HS-5 (cell line): ENCODE measurements at places on chromosomes 13 and 19.

GRCh38 chr13:98343461-98343860, 166.4 kb upstream of the RNF113B start:
- DNase-seq, result no peak

- no peak for DNase-seq
These were observed 34.4 kb downstream of the PIP5K1C start for GRCh38 chr19:3665681-3666544.

DNA sequence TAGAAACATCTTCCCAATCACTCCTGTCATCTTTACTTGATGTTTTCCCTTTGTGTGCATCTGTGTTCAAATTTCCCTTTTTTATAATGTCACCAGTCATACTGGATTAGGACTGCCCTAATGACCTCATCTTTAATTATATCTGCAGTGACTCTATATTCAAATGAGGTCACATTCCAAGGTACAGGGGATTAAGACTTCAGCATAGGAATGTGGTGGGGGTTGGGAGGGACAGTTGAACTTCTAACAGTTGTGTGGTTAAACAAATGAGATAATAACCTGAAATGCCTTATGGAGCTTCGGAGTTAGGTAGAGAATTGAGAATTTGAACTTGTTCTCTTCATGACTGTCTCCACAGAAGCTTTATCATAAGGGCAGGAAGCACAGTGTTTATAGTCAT, 23.0 kb downstream of the PAN3 start:
- DNase-seq, result no peak

GRCh38 chr19:30649934-30650614, 277.9 kb downstream of the ZNF536 start:
- DNase-seq, result peak; percentile 16

DNA sequence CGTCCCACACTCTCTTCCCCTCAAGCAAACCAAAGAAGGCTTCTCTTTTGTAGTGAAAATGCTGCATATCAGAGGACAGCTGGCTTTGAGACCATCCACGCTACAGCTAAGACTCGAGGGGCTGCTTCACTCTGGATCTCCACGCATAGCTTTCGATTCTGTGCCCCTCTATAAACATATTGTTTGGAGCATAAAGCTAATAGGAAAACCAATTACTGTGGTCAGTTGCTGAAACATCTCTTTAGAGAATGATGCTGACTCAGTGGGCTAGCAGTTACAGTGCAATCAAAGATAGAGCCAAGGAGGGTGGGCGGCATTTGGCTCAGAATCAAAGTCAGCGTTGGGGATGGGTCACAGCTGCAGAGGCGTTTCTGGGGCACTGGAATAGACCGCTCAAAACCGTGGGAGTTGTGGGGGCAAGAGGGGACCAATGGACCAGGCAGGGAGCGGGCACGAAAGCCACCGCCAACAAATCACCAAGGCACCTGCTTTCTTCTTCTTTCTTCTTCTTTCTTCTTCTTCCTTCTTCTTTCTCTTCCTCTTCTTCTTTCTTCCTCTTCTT, 76.7 kb downstream of the RASL11A start:
- no peak for DNase-seq

- peak; percentile 40 for DNase-seq
These were observed 10.7 kb downstream of the ELF1 start for GRCh38 chr13:41008349-41008980.

- DNase-seq, result no peak
These were observed 97.9 kb downstream of the HSPH1 start for GRCh38 chr13:31063772-31064171.

- no peak for DNase-seq
These were observed 655.5 kb downstream of the PCDH9 start for GRCh38 chr13:66574606-66575005.

DNA sequence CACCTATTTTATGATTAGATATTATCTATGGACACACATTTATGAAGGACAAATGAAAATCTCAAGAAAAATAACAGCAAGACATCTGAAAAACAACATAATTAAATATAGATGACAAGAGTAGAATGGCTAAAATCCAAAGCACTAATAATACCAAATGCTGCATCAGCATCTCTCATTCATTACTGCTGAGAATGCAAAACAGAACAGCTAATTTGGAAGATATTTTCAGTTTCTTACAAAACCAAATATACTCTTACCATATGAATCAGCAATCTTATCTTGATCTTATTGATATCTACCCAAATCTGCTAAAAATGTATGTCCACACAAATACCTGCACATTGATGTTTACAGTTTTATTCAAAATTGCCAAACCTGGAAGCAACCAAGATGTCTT, 829.1 kb upstream of the MIR17HG start:
- DNase-seq, result no peak

DNA sequence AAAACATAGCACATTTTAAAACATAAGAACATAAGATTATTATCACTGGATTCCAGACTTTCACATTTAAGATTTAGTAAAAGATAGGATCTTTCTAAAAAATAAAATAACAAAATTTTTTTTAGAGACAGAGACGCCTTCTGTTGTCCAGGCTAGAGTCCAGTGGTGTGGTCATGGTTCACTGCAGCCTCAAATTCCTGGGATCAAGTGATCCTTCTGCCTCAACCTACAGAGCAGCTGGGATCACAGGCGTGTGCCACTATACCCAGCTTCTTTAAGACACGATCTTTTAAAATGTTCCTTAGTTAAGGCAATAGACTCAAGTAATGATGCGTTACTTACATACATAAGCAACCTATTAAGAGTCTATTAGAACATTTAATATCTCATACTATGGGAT, 32.7 kb downstream of the ALG5 start:
- no peak for DNase-seq

GRCh38 chr19:47183601-47184000, 47.4 kb downstream of the BBC3 start:
- DNase-seq, result no peak

- DNase-seq, result no peak
These were observed 358.6 kb downstream of the TDRD3 start for GRCh38 chr13:60755380-60756163.

- DNase-seq, result no peak
These were observed 6.3 kb downstream of the SLC17A7 start for GRCh38 chr19:49434907-49435583.

- no peak for DNase-seq
These were observed 533.0 kb downstream of the MYO16 start for GRCh38 chr13:109162248-109163036.

- DNase-seq, result no peak
These were observed 214.9 kb downstream of the FGF9 start for GRCh38 chr13:21885714-21886224.

DNA sequence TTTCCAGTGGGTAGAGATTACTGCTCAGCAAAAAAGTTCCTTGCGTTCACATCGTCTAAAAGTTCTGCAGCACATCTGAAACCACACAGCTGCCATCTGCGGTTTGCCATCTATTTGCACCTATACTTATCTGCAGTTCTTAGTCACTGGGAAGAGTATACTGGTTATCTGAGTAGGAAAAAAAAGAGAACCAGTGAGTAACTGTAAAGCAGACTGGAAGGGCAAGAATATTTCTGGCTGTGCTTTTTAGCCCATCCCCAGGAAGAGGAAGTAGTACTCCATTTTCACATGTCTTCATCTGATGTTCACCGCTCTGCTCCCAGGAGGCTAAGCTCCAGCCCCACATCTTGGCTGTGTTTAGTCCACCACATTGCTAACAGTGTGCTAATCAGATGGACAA, 35.6 kb downstream of the EFNB2 start:
- DNase-seq, result no peak

DNA sequence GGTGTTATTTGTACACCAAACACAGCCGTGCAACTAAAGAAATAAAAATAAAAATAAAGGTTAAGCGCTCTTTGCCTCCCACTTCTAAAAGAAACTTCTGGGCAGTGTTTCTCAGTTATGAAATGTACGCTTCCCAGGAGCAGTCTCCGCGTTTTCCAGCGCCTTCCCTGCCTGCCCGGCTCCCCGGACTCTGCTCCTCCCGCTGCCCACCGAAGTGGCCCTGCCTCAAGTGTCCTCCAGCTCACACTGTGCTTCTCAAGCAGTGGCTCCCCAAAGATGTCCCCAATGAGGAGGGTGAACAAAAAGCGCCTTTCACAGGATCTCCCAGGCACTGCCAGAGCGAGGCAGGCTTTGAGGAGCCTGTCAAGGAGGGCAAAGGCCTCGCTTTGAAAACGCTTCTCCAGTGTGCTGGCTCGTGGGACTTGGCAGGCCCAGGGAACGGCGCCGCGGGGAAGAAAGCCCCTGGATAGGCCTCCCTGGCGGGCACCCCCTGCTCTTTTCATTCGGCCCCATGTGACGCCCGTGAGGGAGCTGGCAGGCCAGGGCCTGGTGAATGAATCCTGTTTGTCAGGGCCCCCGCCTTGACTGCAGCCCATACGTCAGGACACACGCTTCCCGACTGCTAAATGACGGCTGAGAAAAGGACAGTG, 187.1 kb downstream of the FOXO1 start:
- no peak for DNase-seq

DNA sequence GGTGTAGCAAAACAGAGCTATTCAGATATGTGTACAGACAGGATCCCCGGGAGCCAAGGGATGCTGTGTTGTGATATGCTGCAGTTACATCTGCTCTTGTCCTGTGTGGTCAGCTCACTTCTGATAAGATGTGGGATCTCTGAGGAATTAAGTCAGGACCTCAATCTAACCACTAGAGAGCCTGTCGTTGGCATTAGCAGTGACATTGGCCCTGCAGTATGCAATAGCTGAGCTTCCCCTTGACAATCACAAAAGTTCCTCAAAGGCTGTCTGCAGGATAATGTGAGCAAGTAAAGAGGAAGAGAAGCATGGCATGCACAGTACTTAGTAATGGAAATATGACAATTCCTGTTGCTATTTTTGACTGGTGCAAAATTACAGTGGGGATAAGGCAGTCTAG, 203.4 kb upstream of the MIR17HG start:
- no peak for DNase-seq

- no peak for DNase-seq
These were observed 70.5 kb upstream of the ZNF420 start for GRCh38 chr19:37007587-37008220.

GRCh38 chr19:38093587-38093986, 130.4 kb downstream of the DPF1 start:
- DNase-seq, result no peak

DNA sequence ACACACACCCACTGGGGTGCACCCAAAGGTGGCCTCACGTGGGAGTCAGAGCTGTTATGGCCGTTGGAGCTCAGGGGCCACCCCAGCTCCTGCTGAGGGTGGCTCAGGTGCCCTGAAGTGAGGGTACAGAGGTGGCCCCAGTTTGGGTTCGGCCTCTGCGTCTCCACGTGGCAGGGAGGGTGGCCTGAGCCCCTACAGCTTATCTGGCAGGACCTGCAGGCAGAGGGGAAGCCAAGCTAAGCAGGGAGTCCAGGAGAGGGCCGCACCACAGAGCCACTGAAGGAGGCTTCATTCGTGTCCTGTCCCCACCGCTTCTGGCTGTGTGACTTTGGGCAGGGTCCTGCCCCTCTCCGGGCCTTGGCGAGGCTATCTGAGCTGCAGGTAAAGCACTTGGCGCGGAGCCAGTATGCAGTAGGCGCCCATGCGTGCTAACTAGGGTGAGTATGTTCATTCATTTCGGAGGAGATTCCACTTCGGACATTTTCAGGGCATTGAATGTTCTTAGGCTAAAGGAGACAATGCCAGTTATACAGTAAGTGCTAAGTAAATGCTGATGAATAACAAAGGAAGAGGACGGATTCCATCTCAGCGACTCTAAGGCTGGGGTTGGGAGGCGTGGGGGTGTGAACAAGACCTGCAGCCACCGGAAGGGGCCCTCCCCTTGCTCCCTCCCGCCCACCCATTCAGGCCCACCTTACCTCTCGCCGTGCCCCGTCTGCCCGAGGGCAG, 4.9 kb downstream of the REX1BD start:
- DNase-seq, result no peak

DNA sequence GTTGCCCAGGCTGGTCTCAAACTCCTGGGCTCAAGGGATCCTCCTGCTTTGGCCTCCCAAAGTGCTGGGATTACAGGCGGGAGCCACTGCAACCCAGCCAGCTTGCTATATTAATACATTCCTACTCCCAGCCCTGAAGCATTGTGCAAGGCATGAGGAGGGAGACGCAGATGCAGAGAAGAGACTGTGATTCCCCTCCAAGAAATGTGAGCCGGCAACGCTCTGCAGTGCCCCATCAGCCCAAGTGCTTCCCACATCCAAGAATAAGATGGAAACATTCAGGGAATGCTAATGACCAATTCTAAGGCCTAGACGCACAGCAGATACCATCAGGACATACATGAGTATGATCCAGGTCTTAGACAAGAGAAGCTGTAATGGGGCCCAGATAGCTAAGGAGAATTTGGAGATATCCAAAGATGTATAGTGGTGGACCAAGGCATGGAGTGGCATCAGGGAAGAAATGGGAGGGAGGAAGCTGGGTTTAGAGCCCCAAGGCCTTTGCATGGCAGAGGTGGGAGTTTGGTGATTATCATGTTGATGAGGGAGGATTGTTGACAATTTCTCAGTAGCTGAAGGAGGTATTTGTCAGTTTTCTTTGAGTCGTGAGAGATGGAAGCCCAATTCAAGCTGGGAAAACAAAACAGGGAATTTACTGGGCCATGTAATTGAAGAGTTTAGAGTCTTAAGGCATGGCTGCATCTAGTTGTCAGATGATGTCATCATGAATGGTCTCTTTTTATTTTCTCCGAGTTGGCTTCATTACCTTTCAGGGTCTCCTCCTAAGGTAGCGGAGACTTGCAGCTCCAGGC, 2.9 kb downstream of the PPM1N start:
- DNase-seq, result no peak

DNA sequence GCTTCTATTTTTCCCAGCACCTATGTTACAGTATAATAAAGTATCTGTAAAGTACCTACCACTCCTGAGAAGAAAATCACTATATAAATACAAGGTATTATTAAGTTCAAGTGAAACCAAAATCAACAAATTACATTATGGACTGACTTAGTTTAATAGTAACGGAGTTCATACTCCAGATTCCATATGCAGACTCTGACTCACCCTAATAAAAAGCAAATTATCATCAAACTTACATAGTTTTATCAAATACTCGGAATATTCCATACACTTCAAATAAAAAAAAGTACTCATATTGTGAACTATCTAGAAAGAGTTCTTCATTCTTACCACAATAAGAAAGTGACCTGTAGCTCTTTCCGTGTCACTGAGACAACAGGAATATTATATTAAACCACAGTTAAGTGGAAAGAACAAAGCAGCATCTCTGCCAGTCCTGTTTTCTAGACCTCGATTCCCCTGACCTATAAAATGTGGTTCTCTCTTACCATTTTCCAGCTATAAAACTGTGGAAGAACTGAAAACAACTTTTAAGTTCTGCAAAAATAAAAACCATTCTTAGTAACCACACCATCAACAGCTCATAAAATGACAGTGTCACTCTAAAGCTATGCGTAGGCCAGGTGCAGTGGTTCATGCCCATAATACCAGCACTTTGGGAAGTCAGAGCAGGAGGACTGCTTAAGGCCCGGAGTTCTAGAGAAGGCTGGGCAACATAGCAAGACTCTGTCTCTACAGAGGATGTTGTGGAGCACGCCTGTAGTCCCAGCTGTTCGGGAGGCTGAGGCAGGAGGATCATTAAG, 42.6 kb downstream of the USP12 start:
- no peak for DNase-seq

- no peak for DNase-seq
These were observed 309.8 kb downstream of the DNAJC15 start for GRCh38 chr13:43333176-43333575.

GRCh38 chr19:39083983-39084731, at the start of gene ACP7:
TSS of gene ACP7 (plus strand) at chr19:39084368. CDS start at chr19:39085270, 902 bp downstream.
- DNase-seq, result no peak

- DNase-seq, result no peak
These were observed 45.2 kb downstream of the SOX21 start for GRCh38 chr13:94667190-94667589.
